ENCODE measurements at places on chromosomes 1 and 21.

DNA sequence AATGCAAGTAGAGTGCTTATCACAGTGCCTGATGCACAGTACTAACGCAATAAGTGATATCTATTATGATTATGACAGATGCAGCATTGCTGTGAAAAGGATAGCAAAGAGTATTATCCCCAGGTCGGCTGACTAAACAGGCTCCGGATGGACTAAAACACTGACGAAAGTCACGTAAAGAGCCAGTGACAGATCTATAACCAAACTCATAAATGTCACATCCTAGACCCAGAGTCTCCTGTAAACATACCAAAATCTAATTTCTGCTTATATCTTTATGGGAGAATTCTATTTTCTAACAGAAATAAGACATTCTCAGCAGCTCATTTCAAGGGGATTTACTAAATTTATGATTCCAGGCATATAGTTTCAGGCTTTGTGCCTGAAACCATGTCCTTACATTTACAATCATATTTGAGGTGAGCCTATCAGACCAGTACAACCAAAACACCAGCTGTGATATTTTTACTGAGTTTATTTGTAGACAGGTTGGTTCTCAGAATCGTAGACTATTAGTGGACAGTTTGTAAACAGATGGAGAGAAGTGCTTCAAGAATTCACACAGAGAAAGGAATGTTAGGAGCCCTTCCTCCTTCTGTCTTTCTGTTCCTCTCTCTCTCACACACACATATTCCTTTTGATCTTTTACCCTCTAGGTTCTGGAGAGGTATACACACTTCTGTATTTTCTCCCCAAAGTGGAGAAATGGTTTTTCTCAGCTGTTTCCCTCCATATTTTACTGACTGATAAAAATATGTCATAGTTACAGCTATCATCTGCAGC, 52.4 kb upstream of the WDR26 start:
- no peak for DNase-seq

- no peak for DNase-seq
Observed at GRCh38 chr1:198001776-198002408, 84.7 kb downstream of the LHX9 start.

GRCh38 chr1:245999697-246000637, 507.1 kb downstream of the SMYD3 start:
- peak; percentile 41 for DNase-seq

DNA sequence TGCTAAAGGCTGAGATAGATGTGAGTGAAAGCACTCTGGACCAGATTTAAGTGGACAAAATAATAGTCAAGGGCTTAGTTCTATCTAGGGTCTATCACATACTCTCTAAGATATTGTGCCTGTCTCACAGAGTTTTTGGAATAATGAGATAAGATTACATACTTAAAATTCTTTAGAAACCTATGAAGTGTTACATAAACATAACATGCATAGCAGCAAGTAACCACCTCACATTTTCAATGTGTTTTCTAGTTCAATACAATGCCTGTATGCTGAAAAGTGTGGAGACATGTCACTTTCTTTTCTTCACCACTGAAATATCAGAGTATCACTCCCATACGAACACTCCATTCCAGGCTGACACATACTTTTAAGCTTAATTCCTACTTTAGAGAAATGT, 16.2 kb downstream of the SDCCAG8 start:
- no peak for DNase-seq

DNA sequence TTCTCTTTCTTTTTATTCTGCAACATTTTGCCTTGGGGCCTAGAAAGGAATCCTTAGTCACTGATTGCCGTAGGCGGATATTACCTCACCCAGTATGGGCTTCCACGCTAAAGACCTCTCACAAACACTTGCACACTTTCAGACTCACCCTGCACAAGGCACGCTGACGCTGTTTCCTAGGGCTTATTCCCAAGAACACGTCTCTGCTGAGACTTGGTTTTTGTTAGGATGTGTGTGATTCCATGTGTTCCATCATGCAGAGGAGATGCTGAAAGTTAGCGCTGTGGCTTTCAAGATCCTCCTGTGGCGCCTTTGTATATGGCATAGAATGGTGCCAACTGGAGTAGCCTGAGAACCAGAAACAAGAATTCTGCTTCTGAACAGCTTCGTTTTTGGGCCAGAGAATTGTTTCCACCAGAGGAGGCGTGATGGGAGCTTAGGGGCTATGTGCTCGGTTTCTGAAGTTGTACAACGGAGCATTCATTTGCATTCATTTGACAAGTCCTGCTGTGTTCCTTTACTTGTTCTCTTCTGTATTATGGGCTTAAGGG, 297.0 kb downstream of the DISC1 start:
- DNase-seq, result no peak

- DNase-seq, result no peak
Observed at GRCh38 chr1:96409087-96409486, 312.5 kb upstream of the PTBP2 start.

DNA sequence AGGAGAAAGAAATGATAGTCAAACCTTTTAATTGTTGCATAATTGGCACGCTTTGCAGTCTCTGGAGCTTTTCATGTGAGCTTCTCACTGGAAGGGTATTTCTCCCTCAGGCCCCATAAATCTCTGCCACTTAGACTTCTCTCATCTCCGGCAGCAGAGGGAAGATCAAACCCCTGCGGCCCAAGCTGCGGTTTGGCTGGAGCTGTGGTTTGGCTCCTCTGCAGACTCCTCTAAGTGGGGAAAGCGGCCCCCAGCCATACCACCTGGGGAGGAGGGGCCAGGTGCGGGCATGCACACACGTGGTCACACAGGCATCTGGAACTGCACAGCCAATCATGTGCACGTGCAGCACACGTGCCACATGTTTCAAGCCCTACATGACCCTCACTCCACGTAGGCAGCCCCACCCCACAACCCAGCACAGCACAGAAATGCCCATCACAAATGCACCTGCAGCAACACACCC, 58.3 kb downstream of the UBE2T start:
- no peak for DNase-seq

DNA sequence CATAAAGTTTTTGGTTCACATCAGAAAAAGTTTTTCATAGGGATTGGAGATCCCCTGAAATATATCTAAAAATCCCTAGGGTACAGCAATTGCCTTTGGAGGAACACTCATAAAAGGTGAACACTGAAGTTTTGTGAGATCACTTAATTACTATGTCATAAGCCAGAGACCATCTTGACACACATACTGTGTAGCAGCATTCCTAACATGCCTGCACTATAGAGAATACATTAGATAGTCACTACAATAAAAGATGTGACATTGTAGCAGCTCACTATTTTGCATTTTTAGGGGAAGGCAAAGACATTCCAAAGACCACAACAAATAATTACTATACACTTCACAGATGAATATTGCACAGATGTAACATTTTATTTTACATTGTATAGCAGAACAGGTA, 779.9 kb downstream of the KCNT2 start:
- no peak for DNase-seq

GRCh38 chr1:204591473-204592090, 75.4 kb downstream of the MDM4 start:
- no peak for DNase-seq

- DNase-seq, result no peak
Observed at GRCh38 chr1:64471218-64472039, 1.5 kb downstream of the CACHD1 start.

GRCh38 chr1:76840278-76840677, 27.0 kb upstream of the ST6GALNAC5 start:
- DNase-seq, result no peak

DNA sequence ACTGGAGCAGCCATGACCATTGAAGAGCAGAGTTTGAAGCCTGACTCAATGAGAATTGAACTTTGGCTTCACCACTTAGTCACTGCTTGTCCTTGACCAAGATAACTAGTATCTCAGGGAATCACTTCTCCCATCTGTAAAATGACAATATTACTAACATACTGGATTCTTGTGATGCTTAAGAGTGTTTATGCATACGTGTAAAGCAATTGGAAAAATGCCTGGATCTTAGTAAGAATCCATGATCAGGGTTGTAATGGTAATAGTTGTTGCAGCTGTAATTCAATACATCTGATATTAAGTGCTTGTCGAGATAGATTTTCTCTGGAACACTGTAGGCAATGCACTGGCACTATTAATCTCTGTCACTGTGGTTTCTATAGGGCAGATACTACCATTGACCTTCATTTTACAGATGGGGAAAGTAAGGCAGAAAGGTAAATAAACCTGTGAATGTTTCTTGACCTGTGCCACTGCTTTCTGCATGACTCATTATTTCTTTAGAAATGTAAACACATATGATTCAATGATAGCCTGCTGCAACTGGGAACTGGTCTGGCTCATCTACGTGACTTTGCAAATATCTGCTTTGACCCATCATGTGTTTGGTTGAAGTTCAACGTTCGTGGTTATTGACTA, 662.5 kb downstream of the PLA2G4A start:
- DNase-seq, result no peak

DNA sequence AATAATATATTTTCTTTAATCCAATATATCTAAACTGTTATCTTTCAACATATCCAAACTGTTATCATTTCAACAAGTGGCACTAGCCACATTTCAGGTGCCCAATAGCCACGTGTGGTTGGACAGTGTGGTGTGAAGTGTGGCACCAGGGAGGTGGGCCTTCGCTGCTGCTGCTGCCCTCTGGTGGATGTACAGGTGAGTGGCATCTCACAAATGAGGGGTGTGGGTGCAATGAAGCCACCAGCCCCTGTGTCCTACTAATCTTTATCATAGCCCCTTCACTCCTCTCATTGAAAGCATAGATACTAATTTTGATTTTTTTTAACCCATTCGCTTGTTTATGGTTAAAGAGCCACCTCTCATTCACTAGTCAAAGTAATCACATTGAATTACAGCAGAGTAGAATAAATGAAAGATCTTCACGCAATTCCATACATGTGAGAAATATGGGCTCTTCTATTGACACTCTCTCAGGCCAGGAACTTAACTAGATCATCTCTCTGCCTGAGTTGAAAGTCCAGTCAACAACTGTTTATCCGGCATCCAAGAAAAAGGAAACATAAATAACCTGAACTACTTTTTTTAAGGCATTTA, 499.2 kb downstream of the OMA1 start:
- DNase-seq, result peak; percentile 14

- no peak for DNase-seq
Observed at GRCh38 chr1:56520016-56520601, 59.3 kb downstream of the PLPP3 start.

DNA sequence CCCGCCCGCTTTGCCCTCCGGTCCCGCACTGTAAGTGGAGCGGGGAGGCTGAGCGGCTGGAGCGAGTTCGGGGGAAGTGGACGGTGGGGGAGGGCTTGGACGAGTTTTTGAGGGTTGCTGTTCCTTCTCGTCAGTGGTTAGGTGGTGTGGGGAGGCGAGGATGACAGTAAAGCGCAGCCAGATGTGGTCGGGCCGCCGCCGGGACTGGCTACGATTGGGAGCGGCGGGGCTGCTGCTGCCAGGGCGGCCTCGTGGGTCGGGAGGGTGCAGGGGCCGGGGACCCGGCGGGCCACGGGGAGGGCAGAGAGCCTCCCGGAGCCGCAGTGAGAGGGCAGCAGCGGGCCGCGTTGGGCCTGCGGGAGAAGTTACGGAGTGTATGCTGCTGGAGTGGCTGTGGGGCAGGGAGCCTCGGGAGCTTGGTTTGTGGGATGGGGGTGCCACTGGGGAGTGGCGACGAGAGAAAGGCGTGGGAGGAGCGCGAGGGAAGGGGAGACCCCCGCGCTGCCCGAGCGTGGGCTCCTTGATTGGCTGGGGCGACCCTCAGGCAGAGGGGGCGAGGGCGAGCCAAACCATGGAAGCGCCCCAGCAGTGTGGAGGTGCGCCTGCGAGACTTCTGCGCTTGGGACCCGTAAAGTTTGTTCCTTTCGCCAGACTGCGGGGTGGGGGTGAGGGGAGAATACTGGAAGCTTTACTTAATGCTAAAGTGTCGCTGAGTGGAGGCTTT, 2.1 kb downstream of the ADGRL2 start:
- DNase-seq, result no peak

DNA sequence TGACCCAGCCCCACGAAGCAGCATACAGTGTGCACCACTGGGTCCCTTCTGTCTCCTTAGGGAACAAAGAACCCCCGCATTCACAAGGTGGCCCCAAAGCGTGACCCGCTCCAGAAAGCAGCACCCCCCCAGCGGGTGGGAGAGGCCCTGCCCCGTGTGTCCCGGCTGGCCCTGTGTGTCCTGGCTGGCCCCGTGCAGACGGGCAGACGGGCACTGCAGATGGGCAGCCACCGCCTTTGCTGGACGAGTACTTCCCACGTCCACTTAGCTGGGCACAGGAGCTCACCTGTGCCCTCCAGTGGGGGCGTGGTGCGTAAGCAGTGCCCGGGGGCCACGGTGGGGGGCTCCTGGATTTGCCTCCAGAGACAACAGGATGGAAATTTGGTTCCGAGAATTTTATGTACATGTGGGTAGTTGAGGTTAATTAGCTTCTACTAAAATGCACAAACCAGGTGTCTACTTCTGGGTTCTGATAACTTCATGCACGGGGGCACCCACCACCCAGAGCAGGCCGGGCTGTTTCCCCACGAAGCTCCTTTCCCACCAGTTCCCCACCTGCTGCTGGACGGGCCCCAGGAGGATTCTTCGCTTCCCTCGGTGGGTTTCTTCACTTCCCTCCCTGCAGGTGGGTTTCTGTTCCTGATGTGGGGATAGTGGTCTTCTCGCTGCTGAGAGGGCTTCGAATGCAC, 33.2 kb upstream of the SLC19A1 start:
- no peak for DNase-seq

DNA sequence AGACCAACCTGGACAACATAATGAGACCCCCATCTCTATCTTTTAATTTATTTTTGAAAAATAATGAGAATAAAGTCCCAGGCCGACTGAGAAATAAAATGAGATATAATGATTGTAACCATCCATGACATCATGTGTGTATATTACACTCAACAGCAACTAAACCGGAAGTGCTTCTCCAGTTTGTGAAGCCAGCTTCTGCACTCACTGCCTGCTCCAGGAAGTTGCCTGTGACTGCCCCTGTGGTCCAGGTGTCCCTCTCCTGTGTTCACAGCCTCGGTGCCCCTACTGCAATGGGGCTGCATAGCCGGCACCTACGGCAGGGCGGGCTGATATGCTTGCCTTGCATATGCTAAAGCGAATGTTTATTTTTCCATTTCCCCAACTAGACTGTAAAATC, 68.3 kb downstream of the SSBP3 start:
- DNase-seq, result peak; percentile 6

GRCh38 chr1:184296466-184297243, 90.2 kb upstream of the C1orf21 start:
- DNase-seq, result peak; percentile 97

DNA sequence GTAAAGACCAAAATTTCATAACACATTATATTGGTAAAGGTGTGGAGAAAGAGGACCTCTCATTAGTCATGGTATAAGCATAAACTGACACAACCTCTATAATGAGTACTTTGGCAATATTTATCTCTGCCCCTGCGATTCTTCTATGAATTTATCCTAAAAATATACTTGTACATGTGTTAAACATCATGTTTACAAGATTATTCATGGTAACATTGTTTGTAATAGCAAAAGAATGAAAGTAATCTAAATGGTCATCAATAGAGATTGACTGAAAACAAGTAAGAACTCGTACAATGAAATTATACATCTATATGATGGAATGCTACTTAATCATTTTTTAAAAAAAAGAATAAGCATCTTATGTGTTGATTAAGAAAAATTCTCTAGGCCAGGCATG, 96.4 kb downstream of the KIAA0319L start:
- DNase-seq, result no peak
